Epithelial cell of alveolus of lung (primary cell): ENCODE measurements at places on chromosomes 5 and 9. TPM values are rescaled to one million over a fixed set of nuclear protein-coding genes. Genes with fewer than 3 reads are reported as not detected.

Gene SUB1
- 201 and 256 TPM in 2 replicates for total RNA-seq

Gene JMY
- total RNA-seq: 6.5 and 18.8 TPM in 2 replicates

Gene GRHPR
- 144 and 167 TPM in 2 replicates for total RNA-seq

Gene ADGRV1
- total RNA-seq: 0.13 and 0.32 TPM in 2 replicates

Gene FGF1
- 2.5 TPM in 1 of 2 replicates, not detected in the other for total RNA-seq

Gene ZNF300
- 3.6 and 6.6 TPM in 2 replicates for total RNA-seq

Gene TRIM36
- 0.24 and 1.4 TPM in 2 replicates for total RNA-seq

Gene GGTA1
- total RNA-seq: not detected in 2 replicates

Gene TRPM6
- under 0.01 TPM in 1 of 2 replicates, not detected in the other for total RNA-seq

Gene FSD1L
- total RNA-seq: 1.3 and 1.6 TPM in 2 replicates

Gene WDR36
- 18.3 and 47.8 TPM in 2 replicates for total RNA-seq

Gene PCDHB6
- 0.64 TPM in 1 of 2 replicates, not detected in the other for total RNA-seq

Gene CSF2
- 6.2 TPM in 1 of 2 replicates, not detected in the other for total RNA-seq

Gene PIP5KL1
- 1.9 and 3.7 TPM in 2 replicates for total RNA-seq

Gene ATOX1
- 88.9 and 214 TPM in 2 replicates for total RNA-seq

Gene PHYHD1
- total RNA-seq: 11.9 and 16.9 TPM in 2 replicates

Gene ALDH1A1
- total RNA-seq: 0.13 and 6.5 TPM in 2 replicates

Gene CTNND2
- total RNA-seq: not detected in 2 replicates

Gene GALNT10
- 12.1 and 34.5 TPM in 2 replicates for total RNA-seq

Gene DMRT1
- not detected in 2 replicates for total RNA-seq

Gene PCDHA1
- total RNA-seq: not detected in 2 replicates

Gene ABO
- total RNA-seq: not detected in 2 replicates

Gene EXOSC2
- 22.6 and 34.2 TPM in 2 replicates for total RNA-seq

Gene TAS2R1
- total RNA-seq: not detected in 2 replicates

Gene PCDHGA7
- total RNA-seq: 0.65 and 4.0 TPM in 2 replicates

Gene FCHO2
- total RNA-seq: 5.8 and 11.9 TPM in 2 replicates

Gene SLCO4C1
- 0.16 and 0.52 TPM in 2 replicates for total RNA-seq

Gene GRIA1
- total RNA-seq: 0.40 and 0.65 TPM in 2 replicates

Gene NEURL1B
- total RNA-seq: 6.1 and 6.7 TPM in 2 replicates

Gene FOXI1
- not detected in 2 replicates for total RNA-seq

Gene PCDHGA3
- total RNA-seq: 0.65 and 0.72 TPM in 2 replicates

Gene SPAG8
- 0.26 and 0.48 TPM in 2 replicates for total RNA-seq

Gene ANKRD18B
- under 0.01 and 0.13 TPM in 2 replicates for total RNA-seq

Gene SLC22A4
- total RNA-seq: 0.08 and 3.4 TPM in 2 replicates

Gene OBP2B
- total RNA-seq: not detected in 2 replicates

Gene SLC25A48
- total RNA-seq: not detected in 2 replicates

Gene TNFSF15
- total RNA-seq: 0.08 and 3.4 TPM in 2 replicates

Gene ROR2
- 16.3 and 79.0 TPM in 2 replicates for total RNA-seq

Gene PLPP1
- 34.6 and 356 TPM in 2 replicates for total RNA-seq

Gene CDH9
- 0.13 TPM in 1 of 2 replicates, not detected in the other for total RNA-seq
